GM12865 (cell line): ENCODE measurements at places on chromosomes 3 and 15.
A peak's percentile ranks its signal among the peaks of the same experiment; 100 is the strongest.

GRCh38 chr3:18585004-18585968 lies 160.1 kb upstream of the SATB1 start:
- no peak for DNase-seq

GRCh38 chr3:105542282-105543019 lies 175.7 kb downstream of the ALCAM start:
- no peak for DNase-seq

DNA sequence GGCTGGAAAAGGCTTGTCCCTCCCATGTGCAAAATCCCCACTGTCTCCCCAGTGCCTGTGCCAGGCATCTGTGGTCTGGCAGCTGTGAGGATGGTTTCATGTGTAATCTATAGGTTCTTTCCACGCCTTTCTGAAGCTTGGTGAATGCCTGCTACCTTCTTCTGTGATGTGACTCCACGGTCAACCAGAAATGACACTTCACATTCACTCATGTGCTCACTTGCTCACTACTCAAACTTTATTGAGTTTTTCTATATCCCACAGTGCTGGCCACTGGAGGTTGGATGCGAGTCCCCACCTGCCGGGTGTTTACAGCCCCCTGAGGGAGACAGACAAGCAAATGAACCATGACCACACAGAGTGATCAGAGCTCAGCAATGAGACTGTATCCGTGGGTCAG lies 27.9 kb upstream of the TLE3 start:
- peak; percentile 62 for DNase-seq

DNA sequence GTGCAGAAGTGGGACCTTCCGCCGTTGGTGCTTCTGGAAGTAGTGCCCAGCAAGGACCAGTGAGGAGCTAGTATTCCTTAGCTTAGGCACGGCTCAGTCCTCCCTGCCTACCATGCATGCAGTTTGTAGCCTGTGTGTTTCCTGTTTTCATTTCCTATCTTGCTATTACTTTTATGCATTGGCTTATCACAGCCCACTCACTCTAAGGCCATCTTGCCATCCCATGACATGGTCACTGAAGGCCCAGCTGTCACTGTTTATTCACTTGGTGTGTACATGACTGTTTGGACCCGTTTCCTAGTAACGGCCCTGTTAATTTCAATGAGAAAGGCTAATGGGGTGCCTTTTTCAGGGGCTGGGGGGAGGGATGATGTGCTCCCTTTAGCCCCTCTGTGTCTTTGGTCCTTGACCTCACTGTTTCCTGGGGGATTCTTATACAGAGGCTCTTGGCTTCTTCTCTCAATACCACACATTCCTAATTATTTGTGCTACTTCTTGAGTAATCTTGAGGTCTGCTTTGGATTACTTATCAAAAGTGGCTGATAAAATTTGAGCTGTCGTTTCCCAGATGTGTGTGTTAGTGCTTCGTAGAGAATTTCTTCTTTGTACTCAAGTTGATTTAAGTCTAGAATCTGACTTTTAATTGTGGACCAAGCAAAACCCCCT lies 24.5 kb upstream of the TRAK1 start:
- peak; percentile 67 for DNase-seq

- DNase-seq = no peak
Measured at GRCh38 chr3:150194513-150194912, 213.6 kb upstream of the TSC22D2 start.

DNA sequence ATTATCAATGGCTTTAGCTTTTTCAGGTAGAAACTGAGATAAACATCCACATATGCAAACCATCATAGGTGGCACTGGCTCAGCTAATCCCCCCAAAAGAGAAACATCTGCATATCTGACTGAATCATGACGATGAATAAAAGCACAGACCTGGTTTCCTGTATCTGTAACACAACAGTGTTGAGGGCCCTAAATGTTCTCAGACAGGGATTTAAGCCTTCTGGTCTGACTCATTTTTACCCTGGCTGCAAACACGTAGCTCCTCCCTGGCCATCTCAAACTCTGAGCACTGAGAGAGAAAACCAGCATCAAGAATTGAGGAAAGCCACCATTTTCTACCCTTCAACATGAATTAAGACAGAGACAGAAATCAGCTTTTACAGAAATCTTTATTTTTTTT lies 35.2 kb downstream of the GLB1 start:
- DNase-seq = peak; percentile 59

DNA sequence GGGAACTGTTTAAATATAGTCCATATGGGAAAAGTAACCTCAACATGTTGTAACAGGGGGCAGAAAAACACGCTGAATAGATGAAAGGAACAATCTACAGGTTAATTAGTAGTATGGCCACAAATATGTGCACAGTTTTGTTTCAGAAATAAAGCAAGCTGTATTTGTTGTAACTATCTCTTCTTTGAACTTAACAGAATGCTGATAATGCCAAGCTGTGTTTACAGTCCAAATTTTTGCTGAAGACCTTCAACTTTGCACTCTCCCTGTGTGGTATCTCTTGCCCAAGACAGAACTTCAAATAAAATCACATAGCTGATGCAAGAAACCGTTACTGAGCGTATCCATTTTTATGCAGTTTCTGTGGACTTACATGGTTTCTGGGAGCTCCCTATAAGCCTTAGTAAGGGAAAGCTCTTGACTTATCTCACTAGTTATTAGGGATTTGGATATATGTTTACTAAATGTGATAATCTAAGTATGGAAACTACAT lies 425.4 kb upstream of the TPRG1 start:
- DNase-seq = no peak

GRCh38 chr3:54273791-54274190 lies 151.4 kb downstream of the CACNA2D3 start:
- no peak for DNase-seq

DNA sequence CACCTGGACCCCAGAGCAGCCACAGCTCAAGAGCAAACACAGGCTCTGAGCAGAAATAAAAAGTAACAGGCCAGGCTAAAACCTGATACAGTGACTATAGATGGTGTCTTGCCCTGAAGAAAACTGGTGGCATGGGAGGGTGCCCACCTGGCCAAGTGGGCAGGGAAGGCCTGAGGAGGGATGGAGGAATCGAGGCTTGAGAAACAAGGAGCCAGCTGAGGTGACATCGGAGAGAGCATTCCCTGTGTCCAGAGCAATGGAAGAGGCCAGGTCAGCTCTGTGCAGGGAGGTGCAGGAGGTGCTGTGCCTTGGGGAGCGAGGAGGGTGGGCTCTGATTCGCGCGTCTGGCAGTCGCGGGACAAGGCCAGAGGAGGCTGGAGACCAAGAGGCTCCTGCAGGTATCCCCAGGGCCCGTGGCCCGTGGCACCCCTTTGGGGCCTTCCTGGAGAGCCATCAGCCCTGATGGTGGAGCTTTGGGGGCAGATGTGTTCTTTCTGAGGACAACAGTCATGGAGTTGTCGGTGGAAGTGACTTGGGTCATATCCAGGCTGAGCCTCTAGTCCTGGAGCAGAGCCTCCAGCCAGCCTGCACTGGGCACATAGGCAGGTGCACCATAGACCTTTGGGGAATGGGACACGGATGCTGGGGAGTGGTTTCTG lies 56.1 kb downstream of the PLXNA1 start:
- DNase-seq = no peak

GRCh38 chr3:16101295-16102186 lies 72.9 kb upstream of the GALNT15 start:
- peak; percentile 3 for DNase-seq
